Left lobe of liver (tissue), 2 donors: ENCODE measurements at places on chromosomes 12 and 14. TPM values are rescaled to one million over a fixed set of nuclear protein-coding genes. Genes with fewer than 3 reads are reported as not detected.

Gene WNT1
- not detected for total RNA-seq

Gene USP44
- 0.18 TPM for total RNA-seq

Gene JPH4
- 0.10 TPM for total RNA-seq

Gene B3GNT4
- total RNA-seq: not detected

Gene PXMP2
- 225 TPM for total RNA-seq

Gene CFAP251
- 2.2 TPM for total RNA-seq

Gene FGF23
- 0.25 TPM for total RNA-seq

Gene FAM177A1
- 48.2 TPM for total RNA-seq

Gene RHOJ
- 1.8 TPM for total RNA-seq

Gene SMCO2
- not detected for total RNA-seq
